ENCODE measurements at places on chromosomes 13 and 19.

DNA sequence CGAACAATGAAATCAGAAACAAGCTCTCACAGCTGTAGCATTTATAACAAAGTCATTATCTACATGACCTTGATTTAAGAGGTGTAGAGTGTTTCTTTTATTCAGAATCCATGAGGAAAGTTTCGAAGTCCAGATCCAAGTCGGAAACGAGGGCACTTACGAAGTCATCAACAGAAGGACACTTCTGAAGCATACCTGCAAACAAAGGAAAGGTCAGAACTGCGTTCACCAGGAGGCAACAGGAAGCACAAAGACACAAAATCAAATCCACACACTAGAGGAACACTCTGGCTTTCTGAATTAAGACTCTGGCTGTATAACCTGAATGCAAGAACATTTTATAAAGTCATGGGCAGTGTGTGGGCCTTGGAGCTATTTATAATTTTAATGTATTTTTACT lies 158.9 kb downstream of the MIPEP start:
- DNase-seq, result no peak
- no peaks in the 10 kb centered on the region for H3K4me1 ChIP-seq
- H3K27ac ChIP-seq, result no peak overlapping the region
- H3K4me3 ChIP-seq, result no peak overlapping the region

- no peaks in the 10 kb centered on the region for H3K27me3 ChIP-seq
- no peak overlapping the region for H3K27ac ChIP-seq
- no peak for DNase-seq
- no peak overlapping the region for H3K4me3 ChIP-seq
- no peaks in the 10 kb centered on the region for H3K4me1 ChIP-seq
- H3K36me3 ChIP-seq, result no peaks in the 10 kb centered on the region
Observed at GRCh38 chr13:112445411-112446271, 69.5 kb downstream of the SPACA7 start.

DNA sequence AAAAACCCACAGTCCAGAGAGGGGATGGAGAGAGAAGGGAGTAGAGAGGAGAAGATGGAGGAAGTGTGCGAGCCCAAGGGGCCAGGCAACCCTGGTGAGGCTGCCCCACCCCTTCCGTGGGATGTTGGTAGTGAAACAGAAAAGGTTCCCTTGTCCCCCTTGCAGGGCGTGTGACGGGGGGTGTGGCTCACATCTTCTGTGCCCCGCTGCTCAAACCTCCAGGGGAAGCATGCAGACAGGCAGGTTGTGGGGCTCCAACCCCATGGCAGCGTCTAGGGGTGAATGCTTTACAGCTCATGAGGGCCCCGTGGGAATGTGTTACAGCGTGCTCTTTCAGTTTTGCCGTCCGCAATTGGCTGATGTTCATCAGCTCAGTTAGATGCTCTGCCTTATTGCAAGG lies 14.7 kb upstream of the EVI5L start:
- no peaks in the 10 kb centered on the region for H3K36me3 ChIP-seq
- H3K27ac ChIP-seq, result no peak overlapping the region
- DNase-seq, result no peak
- H3K4me1 ChIP-seq, result no peaks in the 10 kb centered on the region
- peaks cover 68% of the 10 kb centered on the region for H3K27me3 ChIP-seq

DNA sequence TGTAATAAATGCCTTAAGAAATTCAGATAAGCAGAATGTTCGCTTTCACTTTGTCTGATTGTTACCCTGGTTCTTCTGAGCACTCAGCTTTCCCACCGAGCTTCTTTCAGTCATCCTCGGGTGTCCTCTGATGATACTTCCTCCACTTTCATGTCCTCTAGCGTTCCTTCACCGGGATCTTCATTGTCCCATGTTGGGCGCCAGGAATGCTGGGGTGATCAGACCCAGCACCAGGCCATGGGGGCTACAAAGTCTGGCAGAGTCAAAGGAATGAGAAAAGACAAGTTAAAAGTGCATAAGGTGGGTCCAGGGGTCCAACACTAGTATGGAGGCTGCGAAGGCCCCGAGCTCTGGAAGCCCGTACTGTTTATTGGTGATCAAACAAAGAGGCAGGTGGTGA lies 11.7 kb upstream of the C19orf84 start:
- no peaks in the 10 kb centered on the region for H3K27me3 ChIP-seq
- DNase-seq, result no peak
- no peak overlapping the region for H3K27ac ChIP-seq
- H3K4me1 ChIP-seq, result no peaks in the 10 kb centered on the region
- H3K36me3 ChIP-seq, result no peaks in the 10 kb centered on the region

DNA sequence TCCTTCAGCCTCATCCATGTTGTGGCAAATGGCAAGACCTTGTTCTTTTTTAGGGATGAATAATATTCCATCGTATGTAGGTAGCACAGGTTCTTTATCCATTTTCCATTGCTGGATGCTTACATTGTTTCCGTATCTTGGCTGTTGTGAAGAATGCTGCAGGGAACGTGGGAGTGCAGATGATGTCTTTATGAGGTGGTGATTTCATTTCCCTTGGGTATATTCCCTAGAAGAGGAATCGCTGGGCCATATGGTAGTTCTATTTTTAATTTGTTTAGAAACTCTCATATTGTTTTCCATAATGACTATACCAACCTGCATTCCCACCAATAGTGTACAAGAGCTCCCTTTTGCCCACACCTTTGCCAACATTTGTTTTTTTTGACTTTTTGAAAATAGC lies 186.3 kb upstream of the TMTC4 start:
- DNase-seq, result no peak
- no peak overlapping the region for H3K27ac ChIP-seq
- no peaks in the 10 kb centered on the region for H3K27me3 ChIP-seq
- no peaks in the 10 kb centered on the region for H3K36me3 ChIP-seq
- H3K4me3 ChIP-seq, result no peak overlapping the region
- H3K4me1 ChIP-seq, result no peaks in the 10 kb centered on the region

DNA sequence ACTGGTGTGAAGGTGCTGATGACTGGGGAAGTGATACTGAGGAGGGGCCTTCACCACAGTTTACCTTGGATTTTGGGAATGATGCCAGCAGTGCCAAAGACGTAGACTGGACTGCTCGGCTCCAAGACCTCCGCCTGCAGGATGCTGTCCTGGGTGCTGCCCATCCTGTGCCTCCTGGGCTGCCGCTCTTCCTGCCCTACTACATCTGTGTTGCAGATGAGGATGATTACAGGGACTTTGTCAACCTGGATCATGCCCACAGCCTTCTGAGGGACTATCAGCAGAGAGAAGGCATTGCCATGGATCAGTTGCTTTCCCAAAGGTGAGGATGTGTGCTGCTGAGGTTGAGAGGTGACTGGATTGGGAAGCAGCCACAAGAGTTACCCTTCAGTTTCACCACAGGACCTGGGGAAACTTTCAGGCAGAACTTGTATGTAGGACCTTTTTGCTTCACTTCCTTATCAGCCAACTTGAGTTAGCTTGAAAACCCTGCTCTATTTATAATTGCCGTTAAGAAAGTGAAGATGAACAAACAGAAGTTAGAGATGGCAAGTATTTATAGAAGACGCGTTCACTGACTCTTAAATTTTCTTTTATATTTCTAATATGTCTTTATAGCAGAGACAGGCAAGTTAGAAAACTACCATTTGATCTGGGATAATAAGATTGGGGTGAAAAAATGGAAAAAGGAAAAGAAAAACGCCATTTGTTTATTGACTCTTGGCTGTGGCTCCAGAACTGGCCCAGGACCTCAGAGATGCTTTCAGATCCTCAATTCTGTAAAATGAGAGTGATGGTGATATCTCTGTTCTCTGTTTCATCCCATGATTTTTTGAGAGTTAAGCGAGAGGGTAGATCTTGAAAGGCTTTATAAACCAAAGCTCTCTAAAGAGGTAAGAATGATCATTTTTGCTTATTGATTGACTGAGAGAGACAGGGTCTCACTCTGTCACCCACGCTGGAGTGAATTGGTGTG lies 5.3 kb downstream of the PDCD2L start:
- no peak overlapping the region for H3K4me3 ChIP-seq
- H3K27ac ChIP-seq, result no peak overlapping the region
- DNase-seq, result no peak
- H3K27me3 ChIP-seq, result no peaks in the 10 kb centered on the region
- H3K4me1 ChIP-seq, result peaks cover 6% of the 10 kb centered on the region
- H3K36me3 ChIP-seq, result peaks cover 7% of the 10 kb centered on the region

GRCh38 chr19:18789883-18790565 lies 1.1 kb downstream of the COMP start:
- H3K27me3 ChIP-seq, result peaks cover 37% of the 10 kb centered on the region
- no peaks in the 10 kb centered on the region for H3K36me3 ChIP-seq
- peaks cover 59% of the 10 kb centered on the region for H3K4me1 ChIP-seq
- no peak overlapping the region for H3K27ac ChIP-seq
- DNase-seq, result no peak

DNA sequence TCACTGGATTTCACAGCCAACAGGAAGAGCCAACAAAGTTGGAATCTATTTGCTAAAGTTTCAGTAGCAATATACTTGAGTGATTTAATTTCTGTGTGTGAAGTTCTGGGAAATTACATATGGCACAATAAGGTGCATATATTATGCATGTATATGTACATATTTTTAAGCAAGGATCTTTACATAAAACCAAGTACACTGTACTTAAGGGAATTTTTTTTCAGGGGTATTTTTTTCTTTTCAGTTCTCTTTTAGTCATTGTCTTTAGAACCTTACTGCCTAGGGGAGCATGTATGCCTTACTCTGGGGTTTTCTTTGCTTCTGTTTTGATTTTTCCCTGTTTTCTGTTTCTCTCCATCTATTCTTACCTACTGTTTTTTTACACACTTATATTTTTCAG lies 7.4 kb downstream of the RAP2A start:
- no peak overlapping the region for H3K27ac ChIP-seq
- no peak overlapping the region for H3K4me3 ChIP-seq
- no peak for DNase-seq
- no peaks in the 10 kb centered on the region for H3K4me1 ChIP-seq

GRCh38 chr13:39981056-39981455 lies 325.6 kb downstream of the COG6 start:
- H3K27ac ChIP-seq, result no peak overlapping the region
- no peaks in the 10 kb centered on the region for H3K36me3 ChIP-seq
- H3K4me1 ChIP-seq, result no peaks in the 10 kb centered on the region
- no peak for DNase-seq
- no peaks in the 10 kb centered on the region for H3K27me3 ChIP-seq
- no peak overlapping the region for H3K4me3 ChIP-seq

DNA sequence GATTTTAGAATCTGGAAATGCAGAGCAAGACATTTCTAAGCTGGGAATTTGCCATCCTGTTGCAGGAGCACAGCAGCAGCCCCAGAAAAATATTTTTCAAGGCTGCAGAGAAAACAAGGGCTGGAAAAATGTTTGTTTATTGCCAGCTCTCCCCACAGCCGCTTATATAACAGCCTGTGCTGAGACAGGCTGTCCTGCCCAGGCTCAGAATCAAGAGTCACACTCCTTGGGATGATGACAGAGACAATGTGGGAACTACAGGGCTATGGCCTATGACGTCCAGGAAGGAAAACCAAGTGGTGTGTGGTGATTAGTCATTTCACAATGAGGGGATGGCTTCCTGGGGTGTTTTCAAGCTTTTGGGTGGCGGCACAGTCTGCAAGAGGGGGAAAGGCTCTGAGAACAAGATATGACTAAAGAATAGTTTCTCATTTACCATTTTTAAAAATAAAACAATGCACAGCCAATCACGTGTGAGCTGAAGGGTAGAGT lies 136.3 kb upstream of the SERP2 start:
- H3K36me3 ChIP-seq, result no peaks in the 10 kb centered on the region
- H3K27me3 ChIP-seq, result no peaks in the 10 kb centered on the region
- peak overlapping the region; percentile 94 for H3K27ac ChIP-seq
- H3K4me1 ChIP-seq, result peaks cover 52% of the 10 kb centered on the region
- DNase-seq, result no peak

- H3K27me3 ChIP-seq, result no peaks in the 10 kb centered on the region
- no peaks in the 10 kb centered on the region for H3K36me3 ChIP-seq
- no peak overlapping the region for H3K27ac ChIP-seq
- no peak overlapping the region for H3K4me3 ChIP-seq
Observed at GRCh38 chr13:52712385-52712784, 27.2 kb downstream of the CNMD start.

DNA sequence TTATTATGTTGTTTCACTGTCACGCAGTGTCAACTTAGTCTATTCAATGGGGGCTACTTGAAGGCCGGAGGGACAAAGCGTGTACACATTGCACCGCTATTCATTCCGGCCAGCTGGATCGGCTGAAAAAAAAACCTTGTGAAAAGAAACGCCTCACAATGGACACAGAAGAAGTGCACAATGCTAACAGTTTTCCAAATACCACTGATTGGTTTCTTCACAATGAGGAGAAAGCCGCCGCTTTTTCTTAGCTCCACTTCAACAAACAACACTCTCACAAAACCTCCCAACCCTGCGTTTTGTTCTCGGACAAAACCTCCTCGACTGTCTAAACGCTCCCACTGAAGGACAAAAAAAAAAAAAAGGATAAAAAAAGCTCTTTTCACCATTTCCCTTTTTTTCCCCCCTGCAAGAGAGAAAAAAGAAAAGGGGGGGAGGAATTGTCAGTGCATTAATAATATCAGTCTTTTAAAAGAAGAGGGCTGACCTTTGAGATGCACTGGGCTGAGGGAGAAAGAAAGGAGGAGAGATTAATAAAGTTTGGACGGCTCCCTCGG lies 5.4 kb downstream of the SOX21 start:
- no peaks in the 10 kb centered on the region for H3K36me3 ChIP-seq
- DNase-seq, result no peak
- H3K27ac ChIP-seq, result no peak overlapping the region
- H3K27me3 ChIP-seq, result peaks cover 100% of the 10 kb centered on the region

DNA sequence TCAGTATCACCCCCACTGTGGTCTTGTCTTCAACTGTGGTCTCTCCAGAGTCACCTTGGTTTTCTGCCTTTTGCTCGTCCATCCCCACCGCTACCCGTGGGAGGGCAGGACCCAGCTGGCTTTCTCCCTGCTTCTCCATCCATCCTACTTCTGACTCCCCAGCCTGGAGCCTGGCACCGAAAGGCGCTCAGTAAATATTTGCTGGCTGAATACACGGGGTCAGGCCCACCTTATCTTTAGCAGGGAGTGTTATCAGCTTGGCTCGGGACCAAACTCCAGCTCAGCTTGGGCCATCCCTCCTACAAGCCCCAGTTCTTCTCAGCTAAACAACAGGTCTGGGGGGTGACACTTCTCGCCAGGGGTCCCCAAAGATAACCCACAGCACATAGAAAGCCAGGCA lies 62.0 kb upstream of the KLF2 start:
- no peak for DNase-seq
- H3K4me1 ChIP-seq, result peaks cover 24% of the 10 kb centered on the region
- H3K36me3 ChIP-seq, result no peaks in the 10 kb centered on the region
- no peak overlapping the region for H3K27ac ChIP-seq
- H3K4me3 ChIP-seq, result no peak overlapping the region
- H3K27me3 ChIP-seq, result no peaks in the 10 kb centered on the region

GRCh38 chr13:28584873-28585381 lies 74.0 kb upstream of the POMP start:
- no peaks in the 10 kb centered on the region for H3K36me3 ChIP-seq
- no peak overlapping the region for H3K27ac ChIP-seq
- no peak for DNase-seq
- H3K27me3 ChIP-seq, result no peaks in the 10 kb centered on the region

All from esophagus squamous epithelium (tissue), 5 donors.